Stimulated activated naive CD4-positive, alpha-beta T cell (primary cell): ENCODE measurements at places on chromosomes 2 and 18.

DNA sequence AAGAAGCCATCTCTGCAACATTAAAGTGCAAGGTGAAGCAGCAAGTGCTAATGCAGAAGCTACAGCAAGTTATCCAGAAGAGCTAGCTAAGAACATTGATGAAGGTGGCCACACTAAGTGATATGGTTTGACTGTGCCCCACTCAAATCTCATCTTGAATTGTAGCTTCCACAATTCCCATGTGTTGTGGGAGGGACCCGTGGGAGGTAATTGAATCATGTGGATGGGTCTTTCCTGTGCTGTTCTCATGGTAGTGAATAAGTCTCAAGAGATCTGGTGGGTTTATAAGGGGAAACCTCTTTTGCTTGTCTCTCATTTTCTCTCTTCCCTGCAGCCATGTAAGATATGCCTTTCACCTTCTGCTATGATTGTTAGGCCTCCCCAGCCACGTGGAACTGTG, 11.4 kb downstream of the RDH14 start:
- no peak for DNase-seq

DNA sequence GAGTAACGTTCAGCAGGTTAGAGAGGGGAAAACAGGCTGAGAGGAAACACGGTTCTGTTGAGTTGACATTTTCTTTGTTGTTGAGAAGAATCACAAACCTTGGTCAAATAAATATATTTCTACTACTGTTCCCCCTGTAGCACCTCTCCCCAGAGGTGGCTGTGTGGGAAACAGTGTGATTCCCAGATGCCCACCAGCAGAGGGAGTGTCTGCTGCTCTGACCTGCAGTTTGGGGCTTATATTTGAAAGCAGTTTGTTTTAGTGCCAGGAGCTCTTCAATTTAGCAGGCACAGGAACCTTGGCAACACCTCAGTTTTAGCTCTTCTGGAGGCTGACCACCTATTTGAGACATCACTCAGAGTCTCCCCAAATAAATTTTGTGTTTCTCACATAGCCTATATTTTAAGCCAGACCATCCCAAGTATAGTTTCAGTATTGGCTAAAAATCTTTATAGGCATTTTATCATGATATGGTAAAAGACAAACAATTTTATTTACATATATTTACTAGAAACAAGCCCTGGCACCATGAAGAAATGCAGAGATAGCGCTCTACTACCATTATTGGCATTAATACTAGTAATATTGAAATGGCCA, 75.7 kb downstream of the PIK3C3 start:
- no peak for DNase-seq

DNA sequence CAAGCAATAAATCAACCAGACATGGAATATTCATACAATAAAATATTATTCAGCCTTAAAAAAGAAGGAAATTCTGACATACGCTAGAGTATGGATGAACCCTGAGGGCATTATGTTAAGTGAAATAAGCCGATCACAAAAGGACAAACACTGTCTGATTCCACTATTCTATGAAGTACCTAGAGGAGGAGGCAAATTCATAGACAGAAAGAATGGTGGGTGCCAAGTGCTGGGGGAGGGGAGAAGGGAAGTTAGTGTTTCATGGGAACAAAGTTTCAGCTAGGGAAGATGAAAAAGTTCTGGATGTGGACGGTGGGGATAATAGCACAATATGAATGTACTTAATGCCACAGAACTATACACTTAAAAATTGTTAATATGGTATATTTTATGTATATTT, 19.8 kb downstream of the SMAD7 start:
- DNase-seq = no peak

GRCh38 chr2:37617119-37617892, 54.1 kb downstream of the CDC42EP3 start:
- no peak for DNase-seq

- no peak for DNase-seq
Observed at GRCh38 chr2:119407430-119408220, 24.0 kb upstream of the TMEM37 start.

DNA sequence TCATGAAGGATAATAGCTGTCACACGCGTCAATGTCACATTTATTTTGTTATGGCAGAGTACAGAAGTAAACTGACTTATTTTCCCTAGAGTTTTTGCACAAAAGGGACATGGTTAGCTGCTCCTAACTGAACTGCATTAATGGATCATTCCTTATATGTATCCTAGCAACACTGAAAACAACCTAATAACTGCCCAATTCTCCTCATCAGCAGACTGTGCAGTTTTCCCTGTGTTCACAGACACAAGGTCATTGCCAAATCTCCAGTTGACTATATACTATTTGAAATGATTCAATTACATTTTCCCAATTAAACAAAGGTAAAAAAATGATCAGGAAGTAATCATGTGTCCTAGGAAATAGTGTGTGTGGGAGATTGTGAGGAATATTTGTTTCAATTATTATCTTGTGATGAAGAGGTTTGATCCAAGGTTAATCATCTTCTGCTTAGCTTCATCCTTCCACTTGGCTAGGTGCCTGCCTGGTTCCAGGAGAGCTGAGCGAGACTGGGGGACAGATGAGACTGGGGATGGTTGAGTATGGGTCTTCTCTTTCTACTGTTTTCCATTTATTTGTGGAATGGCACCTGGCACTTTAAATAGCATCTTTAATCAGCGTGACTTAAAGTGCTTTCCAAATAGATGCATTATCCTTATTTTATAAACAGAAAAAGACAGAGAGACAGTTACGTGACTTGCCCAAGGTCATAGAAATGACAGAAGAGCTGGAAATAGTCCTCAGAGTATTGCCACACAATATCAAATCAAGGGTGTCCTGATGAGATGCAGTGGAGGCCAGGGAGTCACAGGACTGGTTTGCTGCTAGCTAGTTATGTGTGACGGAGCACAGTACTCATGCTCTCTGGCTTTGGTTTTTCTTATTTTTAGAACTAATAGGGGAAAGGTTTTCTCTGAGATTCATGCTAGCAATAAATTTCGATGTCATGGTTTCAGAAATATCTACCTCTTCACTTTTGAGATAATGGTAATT, 335.6 kb downstream of the PIK3C3 start:
- no peak for DNase-seq

GRCh38 chr2:231399853-231400680, 4.6 kb downstream of the B3GNT7 start:
- no peak for DNase-seq

DNA sequence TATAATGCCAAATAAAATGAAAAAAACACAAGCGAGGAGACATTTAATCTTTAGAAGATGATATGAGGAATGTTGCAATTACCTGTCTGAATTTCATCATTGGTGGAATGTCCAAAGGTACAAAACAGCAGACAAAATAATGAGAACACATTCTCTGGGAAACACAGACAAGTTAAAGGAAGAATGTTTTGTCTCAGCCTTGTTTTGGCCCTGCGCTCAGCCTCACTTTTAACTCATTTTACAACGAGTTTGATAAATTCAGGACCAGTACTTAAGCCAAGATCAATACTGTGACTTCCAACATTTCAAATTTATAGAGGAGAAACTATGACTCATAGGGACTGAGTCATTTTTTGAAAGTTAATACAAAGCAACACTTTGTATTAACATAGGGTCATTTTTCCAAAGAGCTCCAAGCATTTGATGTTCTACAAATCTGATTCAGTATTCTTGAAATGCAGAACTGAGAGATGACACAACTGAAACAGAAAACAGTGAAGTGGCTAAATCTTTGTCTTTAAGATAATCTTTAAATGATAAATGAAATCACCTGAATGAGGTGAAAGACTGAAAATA, 833.2 kb upstream of the CHAC2 start:
- no peak for DNase-seq

GRCh38 chr2:145007093-145007959, 487.4 kb upstream of the ZEB2 start:
- no peak for DNase-seq

DNA sequence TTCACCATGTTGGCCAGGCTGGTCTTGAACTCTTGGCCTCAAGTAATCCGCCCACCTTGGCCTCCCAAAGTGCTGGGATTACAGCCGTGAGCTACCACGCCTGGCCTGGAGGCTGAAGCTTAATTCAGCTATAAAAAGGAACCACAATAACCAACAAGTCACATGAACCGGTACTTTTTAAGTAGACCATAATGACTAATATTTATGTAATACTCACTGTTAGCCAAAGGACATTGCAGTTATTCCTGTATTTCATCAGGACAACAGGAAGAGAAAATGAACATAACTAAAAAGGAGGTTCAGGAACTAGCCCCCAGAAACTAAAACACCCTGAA, 49.0 kb upstream of the TMEM87B start:
- no peak for DNase-seq

DNA sequence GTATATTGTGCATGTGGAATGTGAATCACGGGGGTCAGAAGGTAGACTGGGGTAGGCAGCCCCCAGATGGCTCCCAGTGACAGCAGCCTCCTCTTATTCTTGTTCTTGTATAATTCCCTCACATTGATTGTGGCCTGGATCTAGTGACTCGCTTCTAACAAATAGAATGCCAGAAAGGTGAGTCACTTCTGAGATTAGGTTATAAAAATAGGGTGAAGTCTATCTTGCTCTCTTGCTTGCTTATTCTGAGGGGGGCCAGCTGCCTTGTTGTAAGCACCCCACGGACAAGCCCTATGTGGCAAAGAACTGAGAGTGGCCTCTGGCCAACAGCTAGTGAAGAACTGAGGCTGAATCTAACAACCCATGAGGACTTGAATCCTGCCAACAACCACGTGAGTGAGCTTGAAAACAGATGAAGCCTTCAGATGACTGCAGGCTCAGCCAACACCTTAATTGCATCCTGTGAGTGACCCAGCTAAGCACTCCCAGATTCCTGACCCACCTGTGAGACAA, 15.6 kb upstream of the RMND5A start:
- no peak for DNase-seq

DNA sequence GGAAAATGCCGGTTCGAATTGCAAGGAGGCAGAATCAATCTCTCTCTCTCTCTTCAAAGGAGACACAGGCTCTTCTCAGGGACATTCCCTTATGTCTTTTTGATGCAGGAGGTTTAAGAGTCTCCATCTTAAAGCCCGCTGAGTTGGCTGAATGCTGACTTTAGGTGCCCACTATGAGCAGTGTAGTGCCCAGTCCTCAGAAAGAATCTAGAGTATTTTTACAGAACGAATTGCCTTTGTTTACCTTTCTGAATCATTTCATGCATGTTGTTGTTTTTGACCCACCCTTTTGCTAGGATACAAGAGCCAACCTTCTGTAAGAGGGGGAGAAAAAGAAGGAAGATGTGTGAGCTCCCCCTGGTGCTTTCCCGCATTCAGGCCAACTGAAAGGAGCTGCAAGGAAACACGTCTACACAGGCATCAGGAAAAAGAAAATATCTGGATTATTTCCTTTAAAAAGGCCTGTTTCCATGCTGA, 193.5 kb upstream of the TCF4 start:
- DNase-seq = no peak

DNA sequence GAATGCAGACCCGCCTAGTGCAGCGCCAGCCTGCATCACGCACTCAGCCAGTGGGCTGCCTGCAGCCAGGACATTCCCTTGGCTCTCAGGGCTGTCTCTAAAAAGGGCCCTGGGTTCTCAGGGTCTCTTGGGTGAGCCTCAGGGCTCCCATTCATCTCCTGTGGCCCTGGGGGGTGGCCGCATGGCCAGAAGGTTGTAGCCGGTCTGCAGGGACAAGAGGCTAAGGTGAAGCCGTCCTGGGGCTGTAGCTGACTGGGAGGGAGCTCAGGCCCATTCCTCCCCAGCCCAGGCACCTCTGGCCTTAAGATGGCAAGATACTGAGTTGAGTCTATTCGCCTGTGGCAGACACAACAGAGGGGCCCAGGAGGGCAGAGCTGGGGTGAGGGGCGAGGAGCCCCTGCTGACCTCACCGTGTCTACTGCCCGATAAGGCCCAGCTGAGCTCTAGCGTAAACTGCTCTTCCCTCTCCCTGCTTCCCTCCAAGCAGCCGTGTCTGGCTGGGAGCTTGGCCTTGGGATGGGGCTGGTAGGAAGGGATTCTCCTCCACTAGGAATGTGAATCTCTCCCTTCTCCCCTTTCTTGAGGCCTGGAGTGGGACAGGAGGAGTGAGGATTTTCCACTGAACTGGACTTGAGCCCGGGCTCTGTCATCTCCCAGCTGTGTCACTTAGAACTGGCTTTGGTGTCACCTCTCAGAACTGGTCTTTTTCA, 37.9 kb downstream of the INHBB start:
- DNase-seq = no peak

GRCh38 chr2:54773838-54774237, 50.4 kb downstream of the EML6 start:
- no peak for DNase-seq
